ENCODE measurements at places on chromosomes 1 and 21. TPM values are rescaled to one million over a fixed set of nuclear protein-coding genes. Genes with fewer than 3 reads are reported as not detected.

- no peak for DNase-seq
These were observed 755 bp downstream of the FBXO42 start for GRCh38 chr1:16351456-16351993.

- DNase-seq = no peak
These were observed 4.1 kb upstream of the NPPB start for GRCh38 chr1:11862890-11863289.

- DNase-seq = no peak
These were observed 52.4 kb downstream of the TMEM53 start for GRCh38 chr1:44621841-44622286.

GRCh38 chr1:54559111-54559548, 11.1 kb downstream of the ACOT11 start:
- DNase-seq = no peak

- no peak for DNase-seq
These were observed 10.5 kb downstream of the FAAH start for GRCh38 chr1:46404482-46405196.

DNA sequence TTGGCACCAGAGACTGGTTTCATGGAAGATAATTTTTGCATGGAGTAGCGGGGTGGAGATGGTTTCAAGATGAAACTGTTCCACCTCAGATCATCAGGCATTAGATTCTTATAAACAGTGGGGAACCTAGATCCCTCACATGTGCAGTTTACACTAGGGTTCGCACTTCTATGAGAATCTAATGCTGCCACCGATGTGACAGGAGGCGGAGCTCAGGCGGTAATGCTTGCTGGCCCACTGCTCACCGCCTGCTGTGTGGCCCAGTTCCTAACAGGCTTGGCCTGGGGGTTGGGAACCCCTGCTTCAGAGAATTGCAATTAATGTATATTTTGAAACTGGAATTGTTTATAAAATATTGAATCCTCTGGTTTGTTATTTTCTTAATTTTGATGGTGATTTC, 92.1 kb downstream of the NRIP1 start:
- DNase-seq = no peak

- no peak for DNase-seq
These were observed 14.7 kb upstream of the SLC19A1 start for GRCh38 chr21:45556645-45557615.

Gene TFAP2E
- total RNA-seq = not detected

Gene TNFRSF4
- total RNA-seq = not detected

Gene CACNA1S
- not detected for total RNA-seq

Gene CFH
- total RNA-seq = 7.2 TPM

Gene AIRE
- 0.21 TPM for total RNA-seq
